ELF-1 (cell line): ENCODE measurements at places on chromosomes 16 and 17.

DNA sequence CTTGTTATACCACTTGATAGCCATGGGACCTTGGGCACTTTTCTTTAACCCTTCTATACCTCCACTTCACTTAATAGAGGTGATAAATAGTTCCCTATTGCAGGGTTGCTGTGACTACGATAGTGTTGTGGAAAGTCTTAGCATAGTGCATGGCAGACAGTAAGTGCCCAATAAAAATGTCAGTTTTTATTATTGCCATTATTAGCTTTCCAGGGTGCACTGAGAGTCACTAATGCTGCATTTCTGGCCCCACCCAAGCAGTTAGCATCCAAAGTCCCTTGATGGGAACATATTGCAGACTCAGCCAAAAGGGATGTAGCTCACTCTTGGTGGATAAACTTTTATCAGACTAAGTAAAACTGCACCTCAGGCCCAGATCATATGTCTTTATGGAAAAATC lies 41.5 kb upstream of the TEKT3 start:
- DNase-seq, result no peak

- DNase-seq, result no peak
These were observed 33.6 kb upstream of the CPPED1 start for GRCh38 chr16:12837291-12837690.

DNA sequence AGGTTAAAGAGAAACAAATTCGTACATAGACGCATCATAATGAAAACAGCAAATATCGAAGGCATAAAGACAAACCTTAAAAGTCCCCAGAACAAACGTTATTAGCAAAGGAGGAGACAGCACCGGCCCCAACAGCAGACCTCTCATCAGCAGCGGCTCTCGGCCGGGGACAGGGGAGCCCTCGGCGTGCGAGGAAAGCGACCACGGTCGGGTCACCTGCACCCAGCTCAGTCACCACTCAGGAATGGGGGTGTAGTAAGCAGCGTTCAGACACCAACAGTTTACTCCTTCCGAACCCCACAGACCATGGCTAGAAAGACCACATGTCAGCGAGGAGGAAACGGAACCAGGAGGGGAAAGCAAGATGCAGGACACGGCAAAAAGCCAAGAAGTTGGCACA lies 109.3 kb upstream of the CHMP6 start:
- DNase-seq, result no peak

- no peak for DNase-seq
These were observed 47.2 kb downstream of the HOXB1 start for GRCh38 chr17:48483471-48484131.

DNA sequence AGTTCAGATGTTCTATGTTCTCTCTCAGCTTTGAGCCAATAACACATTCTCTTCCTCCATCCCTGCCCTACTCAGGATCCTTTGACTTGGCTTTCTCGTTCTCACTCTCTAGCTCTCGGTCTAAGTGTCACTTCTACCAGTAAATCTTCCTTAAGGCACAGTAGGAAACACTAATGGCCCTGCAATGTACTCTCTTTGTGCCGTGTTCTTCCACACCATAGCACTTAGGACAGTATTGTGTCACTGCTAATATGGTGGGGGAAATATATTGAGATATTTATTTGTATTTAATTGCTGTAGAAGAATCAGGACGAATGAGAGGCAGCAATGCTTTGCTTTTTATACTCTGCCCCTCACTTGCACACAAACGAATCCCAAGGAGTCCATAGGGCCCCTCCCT lies 493.1 kb downstream of the SHISA9 start:
- DNase-seq, result no peak
